ENCODE measurements at places on chromosomes 7 and 10.
A peak's percentile ranks its signal among the peaks of the same experiment; 100 is the strongest.

GRCh38 chr10:53064614-53065013 is 292.0 kb upstream of the MBL2 start:
- no peak for DNase-seq

- no peak for DNase-seq
Measured at GRCh38 chr7:40525764-40526163, 391.0 kb downstream of the SUGCT start.

GRCh38 chr7:28685242-28685643 is 272.9 kb downstream of the TRIL start:
- peak; percentile 23 for DNase-seq

DNA sequence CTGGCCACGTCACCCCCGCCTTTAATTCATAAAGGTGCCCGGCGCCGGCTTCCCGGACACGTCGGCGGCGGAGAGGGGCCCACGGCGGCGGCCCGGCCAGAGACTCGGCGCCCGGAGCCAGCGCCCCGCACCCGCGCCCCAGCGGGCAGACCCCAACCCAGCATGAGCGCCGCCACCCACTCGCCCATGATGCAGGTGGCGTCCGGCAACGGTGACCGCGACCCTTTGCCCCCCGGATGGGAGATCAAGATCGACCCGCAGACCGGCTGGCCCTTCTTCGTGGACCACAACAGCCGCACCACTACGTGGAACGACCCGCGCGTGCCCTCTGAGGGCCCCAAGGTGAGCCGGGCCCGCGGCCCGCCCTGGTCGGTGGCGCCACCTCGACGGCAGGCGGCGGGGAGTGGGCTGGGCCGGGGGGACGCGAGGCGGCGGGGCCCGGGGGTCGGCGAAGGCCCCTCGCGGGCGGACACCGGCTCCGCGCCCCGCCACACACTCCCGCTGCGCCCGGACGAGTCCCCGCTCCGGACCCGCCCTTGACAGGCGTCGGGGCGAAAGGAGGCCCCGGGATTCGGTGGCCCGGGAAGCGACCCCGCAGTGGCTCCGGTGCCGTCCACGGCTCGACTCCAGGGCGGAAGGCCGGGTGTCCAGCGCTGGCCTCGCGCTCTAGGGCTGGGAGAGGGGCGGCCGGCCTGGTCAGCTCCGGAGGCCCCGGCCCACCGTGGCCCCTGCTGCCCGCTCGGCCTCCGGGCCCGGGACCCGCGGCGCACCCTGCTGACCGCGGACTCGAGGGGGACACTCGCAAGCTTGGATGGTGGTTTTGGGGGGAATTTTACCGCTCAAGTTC is 557 bp downstream of the BAG3 start:
- DNase-seq = peak; percentile 13

DNA sequence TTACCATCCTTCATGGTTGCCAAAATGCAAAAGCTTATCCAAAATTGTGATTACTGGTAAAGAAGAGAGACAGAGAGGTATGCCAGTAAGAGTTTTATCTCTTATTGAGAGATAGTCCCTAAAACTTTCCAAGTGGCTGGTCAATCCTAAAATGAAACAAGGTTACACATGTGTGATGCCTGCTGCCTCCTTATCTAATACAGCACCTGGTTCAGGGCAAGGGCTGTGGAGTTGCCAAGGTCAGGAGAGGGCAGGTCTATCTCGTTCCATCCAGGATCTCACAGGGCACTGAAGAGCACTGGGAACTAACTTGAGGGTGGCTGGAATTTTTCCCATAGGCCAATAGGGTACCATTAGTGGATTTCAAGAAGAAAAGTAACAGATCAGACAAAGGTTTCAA is 18.3 kb downstream of the VOPP1 start:
- DNase-seq = no peak

All from urothelium cell line (cell line).